HCT116 (cell line): ENCODE measurements at places on chromosomes 4 and X.
A peak's percentile ranks its signal among the peaks of the same experiment; 100 is the strongest.

DNA sequence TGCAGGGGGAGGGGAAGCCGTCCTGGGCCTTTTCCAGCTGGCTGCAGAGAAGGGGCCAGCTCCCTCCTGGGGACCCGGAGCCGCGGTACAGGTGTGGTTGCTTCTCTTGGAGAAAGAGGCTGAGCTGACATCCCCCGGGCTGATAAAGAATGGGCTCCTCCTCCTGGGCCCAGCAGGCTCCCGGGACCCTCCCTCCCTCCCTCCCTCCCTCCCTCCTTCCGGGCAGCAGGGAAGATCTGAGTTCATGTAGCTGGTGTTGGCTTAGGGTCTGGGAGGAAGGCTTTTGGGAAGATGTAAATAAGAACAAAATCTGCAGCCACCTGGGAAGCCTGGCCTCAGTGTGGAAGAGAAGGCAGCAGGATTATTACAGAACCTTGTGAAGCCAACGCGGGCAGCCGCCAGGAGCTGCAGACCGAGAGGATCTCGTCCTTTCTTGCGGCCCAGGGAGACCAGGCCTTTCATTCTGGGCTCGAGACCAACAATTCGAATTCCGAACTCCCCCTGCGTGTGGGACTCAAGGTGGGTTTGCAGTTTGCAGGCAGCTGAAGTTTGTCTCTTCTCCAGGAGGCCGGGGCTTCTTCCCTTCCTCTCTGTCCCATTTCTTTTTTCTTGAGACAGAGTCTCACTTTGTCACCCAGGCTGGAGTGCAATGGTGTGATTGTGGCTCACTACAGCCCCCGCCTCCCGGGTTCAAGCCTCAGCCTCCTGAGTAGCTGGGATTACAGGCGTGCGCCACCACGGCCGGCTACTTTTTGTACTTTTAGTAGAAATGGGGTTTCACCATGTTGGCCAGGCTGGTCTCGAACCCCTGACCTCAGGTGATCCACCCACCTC is at the start of gene PLCXD1:
TSS of gene PLCXD1 (plus strand) at position 216 of the 834 bp plus-strand sequence. CDS start 2,807 bp downstream, outside the sequence.
- DNase-seq = no peak

DNA sequence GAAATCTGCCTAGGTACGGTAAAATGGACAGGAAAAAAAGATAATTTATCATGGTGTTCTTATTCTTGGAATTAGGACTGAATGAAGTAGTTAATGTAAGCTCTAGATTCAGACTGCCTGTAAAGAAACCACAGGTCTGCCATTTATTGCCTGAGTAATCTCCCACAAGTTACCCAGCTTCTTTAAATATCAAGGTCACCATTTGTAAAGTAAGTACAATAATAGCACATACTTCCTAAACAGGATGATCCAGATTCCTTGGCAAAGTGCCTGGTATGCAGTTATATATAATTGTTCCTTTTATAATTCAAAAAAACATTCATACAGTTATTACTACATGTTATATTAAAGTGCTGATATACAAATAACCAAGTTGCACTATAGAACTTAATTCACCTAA is 368.6 kb downstream of the HNRNPD start:
- no peak for DNase-seq

DNA sequence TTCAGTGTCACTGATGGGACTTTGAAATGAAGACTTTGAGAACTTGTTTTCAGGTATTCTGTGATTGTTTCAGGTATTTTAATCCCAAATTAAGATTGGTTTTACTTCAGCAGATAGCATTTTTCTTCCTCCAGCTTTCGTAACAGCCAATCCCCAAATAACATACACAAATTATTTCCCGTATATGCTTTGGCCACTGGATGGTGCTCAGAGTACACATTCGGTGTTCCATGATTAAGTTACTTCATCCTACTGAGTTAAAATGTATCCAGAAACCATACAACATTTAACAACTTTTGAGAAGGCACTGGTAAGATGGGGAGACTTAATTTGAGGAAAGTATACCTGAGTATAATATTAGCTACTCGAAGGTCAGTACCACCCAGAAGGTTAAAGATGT is 233.4 kb upstream of the FAM47A start:
- no peak for DNase-seq

- no peak for DNase-seq
Observed at GRCh38 chrX:80431505-80431832, 11.2 kb downstream of the TENT5D start.

DNA sequence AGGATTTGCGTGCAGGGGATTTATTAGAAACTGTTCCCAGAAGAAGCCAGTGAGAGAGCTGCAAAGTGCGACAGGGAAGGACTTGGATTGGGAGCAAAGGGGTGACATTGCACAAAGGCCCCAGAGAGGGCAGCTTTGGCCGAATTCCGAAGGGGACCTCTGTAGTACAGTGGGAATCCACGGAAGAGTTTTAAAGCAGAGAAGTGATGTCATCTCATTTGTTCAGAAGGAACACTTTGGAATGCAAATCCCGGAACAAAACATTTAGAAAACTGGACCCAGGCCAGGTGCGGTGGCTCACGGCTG is 71.7 kb downstream of the FAM184B start:
- DNase-seq = no peak

DNA sequence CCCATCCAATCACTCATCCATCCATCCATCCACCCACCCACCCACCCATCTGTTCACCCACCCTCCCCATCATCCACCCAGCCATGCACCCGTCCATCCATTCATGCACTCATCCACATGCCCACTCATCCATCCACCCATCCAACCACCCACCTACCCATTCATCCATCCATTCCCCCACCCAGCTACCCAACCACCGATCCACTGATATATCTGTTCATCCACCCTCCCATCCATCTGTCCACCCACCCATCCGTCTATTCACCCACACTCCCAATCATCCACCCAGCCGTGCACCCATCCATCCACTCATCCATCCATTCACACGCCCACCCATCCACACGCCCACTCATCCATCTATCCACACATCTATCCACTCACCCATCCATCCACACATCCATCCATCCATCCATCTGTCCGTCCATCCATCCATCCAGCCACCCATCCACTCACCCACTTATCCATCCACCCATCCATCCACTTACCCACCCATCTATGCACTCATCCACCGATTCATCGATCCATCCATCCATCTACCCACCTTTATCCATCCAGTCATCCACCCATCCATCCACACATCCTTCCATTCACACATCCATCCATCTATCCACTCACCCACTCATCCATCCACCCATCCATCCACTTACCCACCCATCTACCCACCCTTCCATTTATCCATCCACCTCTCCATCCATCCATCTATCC is 28.4 kb downstream of the ASMTL start:
- no peak for DNase-seq

DNA sequence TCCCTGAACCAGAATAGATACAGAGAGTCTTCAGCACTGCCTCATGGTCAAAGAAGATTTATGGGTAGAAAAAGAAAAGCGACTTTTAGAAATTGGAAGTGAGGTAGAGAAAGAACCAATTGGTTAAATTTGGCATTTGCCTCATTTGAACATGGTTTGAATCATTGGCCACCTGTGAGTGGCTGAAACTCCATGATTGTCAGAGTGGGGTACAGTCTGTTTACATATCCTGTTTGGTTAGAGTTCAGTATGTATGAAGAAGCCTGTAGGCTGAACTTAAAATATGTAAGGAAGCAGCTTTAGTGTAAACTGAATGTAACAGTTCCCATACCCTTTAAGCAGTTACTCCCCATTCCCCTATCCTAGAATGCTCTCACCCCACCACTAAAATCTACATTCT is 76.0 kb upstream of the CTSO start:
- no peak for DNase-seq

DNA sequence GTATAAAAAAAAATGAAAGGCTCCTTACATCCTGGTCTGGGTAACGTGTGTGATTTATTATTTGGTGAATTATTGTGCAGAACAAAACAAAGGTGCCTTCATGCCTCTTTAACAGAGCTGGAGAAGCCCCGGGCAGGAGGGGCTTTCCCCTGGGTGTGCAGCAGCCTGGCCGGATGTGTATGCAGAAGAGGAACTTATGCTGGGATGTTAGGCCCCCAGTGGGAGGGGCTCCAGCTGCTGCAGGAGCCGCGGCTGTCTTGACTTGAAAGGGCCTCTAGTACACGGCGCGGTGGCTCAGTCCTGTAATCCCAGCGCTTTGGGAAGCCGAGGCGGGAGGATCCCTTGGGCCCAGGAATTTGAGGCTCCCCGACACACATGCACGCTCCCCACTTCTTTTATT is 16.0 kb downstream of the CCNQ start:
- no peak for DNase-seq

- DNase-seq = no peak
Observed at GRCh38 chrX:40415675-40416074, 165.1 kb upstream of the ATP6AP2 start.

DNA sequence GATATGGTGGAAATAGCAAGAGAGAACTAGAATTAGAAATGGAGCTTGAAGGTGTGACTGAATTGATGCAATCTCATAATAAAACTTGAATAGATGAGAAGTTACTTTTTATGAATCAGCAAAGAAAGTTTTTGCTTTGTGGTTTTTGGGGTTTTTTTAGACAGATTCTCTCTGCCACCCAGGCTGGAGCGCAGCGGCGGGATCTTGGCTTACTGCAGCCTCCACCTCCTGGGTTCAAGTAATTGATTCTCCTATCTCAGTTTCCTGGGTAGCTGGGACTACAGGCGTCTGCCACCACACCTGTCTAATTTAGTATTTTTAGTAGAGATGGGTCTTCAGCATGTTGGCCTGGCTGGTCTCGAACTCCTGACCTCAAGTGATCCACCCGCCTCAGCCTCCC is 23.7 kb upstream of the NEIL3 start:
- no peak for DNase-seq

- DNase-seq = no peak
Observed at GRCh38 chrX:7314425-7314824, 166.5 kb upstream of the PUDP start.

DNA sequence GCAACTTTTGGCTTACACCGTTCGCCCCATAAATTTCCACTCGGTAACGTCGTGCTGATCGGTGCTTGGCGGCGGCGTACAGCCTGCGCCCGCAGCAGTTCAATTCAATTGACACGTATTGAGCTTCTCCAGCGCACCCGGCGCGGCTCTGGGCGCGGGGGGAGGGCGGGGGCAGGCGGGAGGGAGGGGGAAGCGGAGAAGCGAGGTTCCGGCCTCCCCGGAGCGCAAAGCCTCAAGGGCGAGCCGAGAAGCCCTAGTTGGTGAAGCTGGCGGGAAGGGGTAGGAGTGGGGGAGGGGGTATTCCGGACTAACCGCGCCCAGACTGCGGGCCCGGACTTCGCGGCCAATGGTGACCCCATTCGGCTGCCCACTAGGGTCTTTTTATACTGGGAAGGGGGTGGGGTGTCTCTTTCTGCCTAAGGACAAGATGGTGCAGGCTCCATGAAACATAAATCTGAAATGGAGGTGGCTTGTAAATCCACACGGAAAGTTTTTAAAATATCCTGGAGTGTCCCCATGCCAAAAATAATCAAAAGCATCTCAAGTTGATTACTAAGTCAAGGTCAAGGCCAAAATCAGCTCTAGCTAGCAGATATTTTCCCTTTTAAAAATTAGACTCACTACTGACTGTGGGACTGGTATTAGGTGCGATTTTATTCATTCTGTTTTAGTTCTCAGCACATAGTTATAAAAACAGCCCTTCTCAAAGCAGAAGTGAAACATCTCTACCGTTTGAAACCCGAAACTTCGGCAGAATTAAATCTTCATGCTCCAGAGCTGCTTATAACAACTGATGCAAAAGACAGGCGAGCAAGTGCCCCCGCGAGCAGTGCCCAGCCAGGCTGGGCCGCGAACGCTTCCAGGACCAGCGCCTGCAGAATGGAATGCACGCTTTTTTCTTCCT is 1.5 kb upstream of the BCOR start:
- DNase-seq = no peak

- DNase-seq = no peak
Observed at GRCh38 chrX:107673431-107673830, 45.1 kb downstream of the PRPS1 start.

DNA sequence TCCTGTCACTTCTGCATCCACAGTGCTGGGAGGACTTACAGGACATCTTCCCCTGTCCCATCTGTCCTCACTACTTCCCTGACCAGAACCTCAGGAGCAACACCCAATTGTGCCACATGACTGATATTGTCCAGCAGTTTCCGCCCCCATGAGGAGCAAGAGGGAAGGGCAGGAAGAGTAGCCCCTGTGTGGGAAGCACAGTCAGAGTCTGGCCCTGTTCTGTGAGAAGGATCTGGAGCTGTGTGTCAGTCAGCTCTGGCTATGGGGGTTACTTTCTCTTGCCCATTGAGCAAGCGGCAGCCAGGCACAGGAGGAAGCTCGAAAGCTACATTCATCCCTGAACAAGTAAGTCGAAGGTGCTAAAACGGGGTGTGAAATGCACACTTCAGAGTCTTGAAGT is 14.8 kb upstream of the TRIM60 start:
- peak; percentile 32 for DNase-seq

DNA sequence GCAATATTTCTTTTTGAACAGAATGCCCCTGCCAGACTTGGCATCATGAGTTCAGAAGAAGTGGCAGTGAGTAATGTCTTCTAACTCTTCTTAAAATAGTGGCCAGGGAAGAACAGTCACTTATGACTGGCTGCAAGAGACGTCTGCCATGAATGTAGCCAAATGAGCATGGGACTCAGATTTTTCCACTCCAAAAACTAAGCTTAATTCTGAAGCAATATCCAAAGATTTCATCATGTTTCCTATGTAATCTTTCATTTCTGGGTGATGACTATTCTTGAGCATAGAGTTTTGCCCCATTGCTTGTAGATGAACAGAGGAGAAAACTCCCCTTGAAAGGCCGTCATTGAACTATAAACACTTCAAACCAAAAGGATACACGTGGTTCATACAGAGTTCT is 11.8 kb downstream of the AMBN start:
- no peak for DNase-seq

GRCh38 chr4:189497516-189497915 is 443.2 kb upstream of the FRG1 start:
- no peak for DNase-seq

GRCh38 chrX:68648960-68649359 is 1.5 kb downstream of the STARD8 start:
- no peak for DNase-seq

GRCh38 chr4:134687646-134688628 is 486.3 kb upstream of the PABPC4L start:
- no peak for DNase-seq

DNA sequence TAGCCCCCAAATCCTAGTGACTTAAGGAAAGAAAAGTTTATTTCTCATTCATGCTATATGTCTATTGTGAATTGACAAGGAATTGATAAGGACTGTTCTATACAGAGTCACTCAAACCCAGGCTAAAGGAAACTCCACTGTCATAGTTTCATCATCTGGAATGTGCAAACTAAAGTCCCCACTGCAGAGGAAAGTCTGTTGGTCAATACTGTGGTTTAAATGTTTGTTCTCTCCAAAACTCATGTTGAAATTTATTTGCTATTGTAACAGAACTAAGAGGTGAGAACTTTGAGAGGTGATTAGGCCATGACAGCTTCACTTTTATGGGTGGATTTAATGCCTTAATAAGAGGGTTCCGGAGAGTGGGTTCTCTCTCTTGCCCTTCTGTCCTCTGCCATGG is 149.6 kb downstream of the COX18 start:
- DNase-seq = no peak

- DNase-seq = no peak
Observed at GRCh38 chr4:73750730-73751129, 10.4 kb downstream of the CXCL8 start.
